ENCODE measurements at places on chromosomes 16 and 17.
A peak's percentile ranks its signal among the peaks of the same experiment; 100 is the strongest.

DNA sequence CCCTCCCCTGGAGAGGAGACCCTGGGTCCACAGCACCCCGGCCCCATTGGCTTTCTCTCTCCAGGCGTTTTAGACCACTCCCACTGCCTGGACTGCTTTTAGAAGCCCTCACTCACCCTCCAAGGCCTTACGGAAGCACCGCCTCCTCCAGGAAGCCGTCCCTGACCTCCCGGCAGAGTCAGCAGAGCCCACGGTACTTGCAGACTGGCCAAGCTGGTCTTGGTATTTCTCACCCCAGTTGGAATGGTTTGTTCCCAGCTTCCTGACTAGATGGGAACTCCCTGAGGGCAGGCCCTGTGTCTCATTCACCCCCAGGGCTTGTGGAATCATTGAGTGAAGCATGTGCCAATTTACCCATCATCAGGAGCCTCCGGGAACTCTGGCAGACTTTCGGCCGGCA lies 9.2 kb downstream of the SCGB1C2 start:
- DNase-seq: no peak

DNA sequence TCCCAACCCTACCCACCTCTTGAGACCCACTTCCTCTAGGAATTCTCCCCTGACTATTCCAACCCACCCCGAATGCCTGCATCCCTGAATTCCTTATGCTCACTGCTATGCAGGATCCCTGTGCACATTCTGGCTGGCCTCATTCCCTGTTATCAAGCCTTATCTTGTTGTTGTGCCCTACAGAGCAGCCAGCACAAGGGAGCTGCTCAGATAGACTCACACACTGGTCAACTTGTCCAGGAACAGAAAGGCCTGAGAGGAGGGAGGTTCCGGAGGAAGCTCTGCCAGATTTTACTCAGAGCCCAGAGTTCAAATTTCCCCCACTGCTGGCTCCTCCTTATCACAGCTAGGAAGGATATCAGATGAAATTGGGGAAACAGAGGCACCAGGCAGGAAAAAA lies 24.8 kb upstream of the MYO18A start:
- no peak for DNase-seq

DNA sequence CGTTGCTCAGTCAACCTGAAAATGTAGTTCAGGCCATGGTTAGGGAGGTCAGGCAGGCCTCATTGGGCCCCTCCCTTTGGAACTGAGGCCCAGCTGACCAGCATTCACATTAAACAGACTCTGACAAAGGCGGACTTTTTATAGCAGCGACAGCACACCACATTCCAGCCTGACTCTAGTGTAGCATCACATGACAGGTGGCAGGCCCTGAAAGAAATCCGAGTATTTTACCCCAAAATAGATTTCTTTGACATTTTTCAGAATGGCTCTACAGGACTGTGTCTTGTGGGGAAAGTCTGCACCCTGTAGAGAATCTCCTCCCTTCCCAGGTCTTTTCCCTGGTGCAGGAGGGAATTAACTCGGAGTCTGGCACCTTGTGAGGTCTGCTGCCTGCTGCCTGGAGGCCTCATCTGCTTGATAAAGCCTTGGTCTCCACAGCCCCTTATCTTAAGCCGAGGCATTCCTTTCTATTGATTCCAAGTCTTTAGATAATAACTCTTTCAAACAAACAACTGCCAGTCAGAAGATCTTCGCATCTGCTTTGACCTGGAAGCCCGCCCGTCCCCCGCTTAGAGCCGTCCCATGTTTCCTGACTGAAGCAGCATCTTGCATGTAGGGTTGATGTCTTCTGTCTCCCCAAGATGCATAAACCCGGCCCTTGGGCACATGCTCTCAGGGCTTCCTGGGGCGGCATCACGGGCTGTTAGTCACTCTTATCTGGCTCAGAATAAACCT lies 44.0 kb upstream of the CAPN15 start:
- no peak for DNase-seq

DNA sequence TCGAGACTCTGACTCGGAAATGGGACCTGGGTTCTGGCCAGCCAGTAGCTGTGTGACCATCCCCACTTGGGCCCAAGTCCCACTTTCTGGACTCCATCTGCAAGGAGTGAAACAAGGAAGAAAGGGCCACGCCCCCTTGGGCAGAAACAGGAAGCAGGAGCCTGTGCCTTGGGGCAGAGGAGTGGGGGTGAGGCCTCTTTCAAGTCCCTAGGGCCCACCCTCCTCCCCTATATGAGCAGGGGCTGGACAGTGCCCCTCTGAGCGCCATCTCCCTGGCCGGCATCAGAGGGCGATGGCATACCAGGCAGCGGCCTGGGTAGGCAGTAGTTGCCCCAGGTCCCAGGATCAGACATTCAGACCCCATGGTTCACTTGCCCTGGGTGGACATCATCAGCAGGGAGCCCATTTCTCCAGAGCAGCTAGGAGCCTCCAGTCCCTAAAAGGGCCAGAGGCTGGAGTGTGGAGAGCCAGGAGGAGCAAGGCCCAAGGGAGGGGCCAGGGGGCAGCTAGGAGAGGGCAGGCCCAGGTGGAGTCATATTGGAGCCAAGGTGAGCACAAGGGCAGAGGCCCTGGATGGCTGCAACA lies 7.1 kb downstream of the BCAR1 start:
- peak; percentile 10 for DNase-seq

DNA sequence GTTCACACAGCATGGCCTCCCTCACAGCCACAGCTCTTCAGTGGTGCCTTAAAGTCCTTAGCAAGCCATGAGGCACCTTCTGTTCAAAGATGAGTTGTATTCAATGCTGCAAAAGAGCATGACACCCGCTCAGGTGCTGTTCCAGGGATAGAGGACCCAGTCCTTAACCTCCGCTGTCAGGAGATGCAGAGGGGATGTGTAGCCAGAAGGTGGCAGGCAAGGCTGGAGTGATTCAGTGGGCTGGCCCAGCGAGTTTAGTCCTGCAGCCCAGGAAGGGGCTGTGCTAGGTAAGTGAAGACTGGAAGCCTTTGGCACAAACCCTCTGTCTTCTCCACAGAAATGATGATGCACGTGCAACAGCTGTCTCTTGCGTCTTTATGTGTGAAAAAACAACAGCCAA lies 25.0 kb upstream of the ADAM11 start:
- no peak for DNase-seq

DNA sequence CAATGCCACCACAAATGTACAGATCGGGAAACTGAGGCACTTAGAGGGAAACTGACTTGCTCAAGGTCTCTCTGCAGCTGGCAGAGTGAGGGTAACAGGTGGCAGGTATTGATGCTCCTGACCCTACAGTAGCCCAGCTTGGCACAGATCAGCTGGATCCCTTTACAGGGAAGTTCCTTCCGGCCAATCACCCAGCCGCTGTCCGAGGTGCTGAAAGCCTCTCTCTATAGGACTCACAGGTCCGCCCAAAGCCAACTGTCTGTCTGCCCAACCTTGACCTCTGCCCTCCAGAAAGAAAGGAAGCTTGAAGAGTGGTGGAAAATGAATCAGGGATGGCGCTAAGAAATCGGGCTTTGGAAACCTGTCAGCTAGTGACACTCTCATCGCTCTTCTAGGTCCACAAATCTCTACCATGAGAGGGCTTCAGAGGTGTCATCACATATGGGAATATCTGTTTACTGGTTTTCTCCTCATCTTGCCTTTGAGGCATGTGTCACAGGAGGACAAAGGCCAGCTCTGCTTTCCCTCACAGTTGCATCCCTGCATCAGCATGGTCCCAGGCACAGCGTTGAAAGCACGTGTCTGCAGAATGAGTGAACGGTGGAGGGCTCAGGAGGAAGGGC lies 246.2 kb downstream of the KATNIP start:
- DNase-seq: peak; percentile 4

DNA sequence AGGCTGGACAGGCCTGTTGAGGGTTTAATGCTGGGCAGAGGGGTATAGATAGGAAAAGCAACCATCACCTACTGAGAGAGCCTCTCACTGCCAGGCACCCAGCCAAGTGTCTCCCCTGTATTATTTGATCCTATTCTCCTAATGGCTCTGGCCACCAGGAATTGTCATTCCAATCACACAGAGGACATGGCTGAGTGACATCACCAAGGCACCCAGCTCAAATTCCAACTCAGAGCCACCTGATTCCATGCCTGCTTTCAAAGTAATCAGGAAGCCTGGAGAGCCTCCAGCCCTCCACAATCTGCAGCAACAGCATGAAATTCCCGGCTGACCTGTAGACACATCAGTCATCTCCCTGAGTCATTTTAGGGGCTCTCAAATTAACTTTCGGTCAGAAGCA lies 368.9 kb upstream of the C16orf82 start:
- DNase-seq: no peak

DNA sequence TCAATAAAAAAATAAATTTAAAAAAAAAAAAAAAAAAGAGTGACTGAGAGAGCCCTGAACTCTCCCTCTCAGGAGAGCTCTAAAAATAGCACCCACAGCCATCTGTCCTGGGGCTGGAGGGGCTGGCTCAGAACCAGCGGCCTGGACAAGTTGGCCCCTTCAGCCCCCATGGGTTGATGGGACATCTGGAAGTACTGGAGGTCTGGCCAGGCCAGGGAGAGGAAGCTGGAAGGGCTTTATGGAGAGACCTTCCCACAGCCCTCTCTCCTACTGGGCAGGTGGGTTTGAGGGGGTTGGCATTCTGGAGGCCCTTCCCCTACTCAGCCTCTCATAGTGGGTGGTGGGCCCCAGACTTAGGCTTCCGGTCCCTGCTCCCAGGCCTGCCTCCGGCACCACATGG lies 93.7 kb upstream of the TMEM97 start:
- no peak for DNase-seq

- DNase-seq: no peak
These were observed 76.6 kb upstream of the CORO6 start for GRCh38 chr17:29699283-29699682.

DNA sequence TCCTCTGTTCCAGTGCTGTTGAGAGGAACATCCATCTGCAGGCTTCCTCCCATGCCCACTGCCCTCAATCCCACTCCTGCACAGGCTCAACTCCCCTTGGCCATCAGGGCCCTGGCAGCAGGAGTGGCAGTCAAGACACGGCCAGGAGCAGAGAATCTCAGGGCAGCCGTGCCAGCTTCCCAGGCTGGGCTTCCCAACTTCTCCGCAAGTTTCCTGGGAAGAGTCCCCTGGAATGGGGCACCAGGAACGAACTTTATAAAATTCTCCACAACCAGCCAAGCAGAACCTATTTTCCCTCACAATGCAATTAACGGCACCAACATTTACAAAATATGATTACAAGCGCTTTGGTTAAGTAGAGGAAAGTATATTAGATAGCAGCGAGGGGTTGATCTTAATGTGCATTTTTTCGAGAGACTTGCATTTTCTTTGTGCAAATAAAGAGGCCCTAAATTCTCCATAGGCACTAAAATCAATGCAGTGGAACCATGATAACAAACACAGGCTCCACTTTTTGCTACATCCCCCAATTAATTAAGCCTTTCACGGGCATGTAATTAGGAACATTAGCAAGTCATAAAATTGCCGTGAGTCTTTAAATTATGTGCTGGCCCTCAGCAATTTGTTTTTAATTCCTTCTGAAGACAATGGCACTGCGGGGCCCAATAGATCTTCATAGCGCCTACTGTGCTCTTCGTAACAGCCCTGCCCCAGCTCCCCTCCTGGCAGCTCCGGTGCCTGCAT lies 99.9 kb upstream of the LHX1 start:
- no peak for DNase-seq

DNA sequence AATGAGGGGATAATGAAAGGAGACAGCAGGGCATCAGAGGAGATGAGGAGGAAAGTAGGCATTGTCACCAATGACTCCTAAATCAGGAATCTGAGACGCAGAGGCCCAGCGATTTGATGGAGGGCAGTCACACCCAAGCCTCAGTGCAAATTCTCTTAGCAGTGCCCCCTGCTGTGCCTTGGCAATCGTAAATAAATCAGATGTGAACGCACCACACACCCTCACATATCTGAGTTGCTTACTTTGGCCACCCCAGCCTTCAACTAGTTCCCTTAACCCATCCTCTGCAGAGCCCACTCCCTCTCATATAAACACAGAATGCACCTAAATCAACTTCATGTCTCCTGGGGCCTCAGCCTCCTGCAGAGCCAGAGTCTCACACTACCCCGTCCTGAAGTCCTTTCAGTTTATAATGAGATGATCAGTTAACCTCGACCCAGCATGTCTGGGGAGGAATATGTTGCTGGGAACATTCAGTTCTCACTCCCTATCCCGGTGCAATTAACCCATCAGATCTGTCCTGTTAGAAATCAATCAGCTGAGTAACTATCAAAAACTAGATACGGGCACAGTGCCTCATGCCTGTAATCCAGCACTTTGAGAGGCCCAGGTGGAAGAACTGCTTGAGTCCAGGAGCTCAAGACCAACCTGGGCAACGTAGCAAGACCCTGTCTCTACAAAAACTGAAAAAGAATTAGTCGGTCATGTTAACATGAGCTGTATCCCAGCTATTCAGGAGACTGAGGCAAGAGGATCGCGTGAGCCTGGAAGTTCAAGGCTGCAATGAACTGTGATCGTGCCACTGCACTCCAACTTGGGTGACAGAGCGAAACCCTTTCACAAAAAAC lies 78.4 kb downstream of the SLC39A11 start:
- no peak for DNase-seq

DNA sequence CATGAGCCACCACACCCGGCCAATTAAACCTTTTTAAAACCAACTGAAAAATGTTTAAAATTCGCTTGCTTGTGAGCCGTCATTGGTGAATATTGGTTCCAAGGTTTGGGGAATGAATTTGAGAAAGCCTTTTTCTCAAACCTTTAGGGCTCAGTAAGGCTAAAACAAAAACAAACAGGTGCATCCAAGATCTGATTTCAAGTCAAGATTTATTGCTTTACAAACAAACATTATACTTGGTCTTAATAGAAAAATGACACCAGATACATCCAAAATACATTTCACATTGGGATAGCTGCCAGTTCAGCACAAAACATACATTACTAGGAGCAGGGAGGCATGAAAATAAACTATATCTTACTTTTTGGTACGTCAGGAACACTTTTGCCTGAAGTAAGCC lies 5.4 kb downstream of the C17orf58 start:
- no peak for DNase-seq

GRCh38 chr16:55439101-55439690 lies 39.8 kb upstream of the MMP2 start:
- DNase-seq: peak; percentile 40

GRCh38 chr16:14097182-14097959 lies 26.3 kb downstream of the MRTFB start:
- no peak for DNase-seq

GRCh38 chr17:48068491-48068961 lies 20.4 kb downstream of the NFE2L1 start:
- no peak for DNase-seq

- peak; percentile 12 for DNase-seq
These were observed 471.1 kb downstream of the WWOX start for GRCh38 chr16:78570399-78571141.
